Ovary (tissue), 10 donors: ENCODE measurements at places on chromosomes 1 and 21. TPM values are rescaled to one million over a fixed set of nuclear protein-coding genes. Genes with fewer than 3 reads are reported as not detected.

DNA sequence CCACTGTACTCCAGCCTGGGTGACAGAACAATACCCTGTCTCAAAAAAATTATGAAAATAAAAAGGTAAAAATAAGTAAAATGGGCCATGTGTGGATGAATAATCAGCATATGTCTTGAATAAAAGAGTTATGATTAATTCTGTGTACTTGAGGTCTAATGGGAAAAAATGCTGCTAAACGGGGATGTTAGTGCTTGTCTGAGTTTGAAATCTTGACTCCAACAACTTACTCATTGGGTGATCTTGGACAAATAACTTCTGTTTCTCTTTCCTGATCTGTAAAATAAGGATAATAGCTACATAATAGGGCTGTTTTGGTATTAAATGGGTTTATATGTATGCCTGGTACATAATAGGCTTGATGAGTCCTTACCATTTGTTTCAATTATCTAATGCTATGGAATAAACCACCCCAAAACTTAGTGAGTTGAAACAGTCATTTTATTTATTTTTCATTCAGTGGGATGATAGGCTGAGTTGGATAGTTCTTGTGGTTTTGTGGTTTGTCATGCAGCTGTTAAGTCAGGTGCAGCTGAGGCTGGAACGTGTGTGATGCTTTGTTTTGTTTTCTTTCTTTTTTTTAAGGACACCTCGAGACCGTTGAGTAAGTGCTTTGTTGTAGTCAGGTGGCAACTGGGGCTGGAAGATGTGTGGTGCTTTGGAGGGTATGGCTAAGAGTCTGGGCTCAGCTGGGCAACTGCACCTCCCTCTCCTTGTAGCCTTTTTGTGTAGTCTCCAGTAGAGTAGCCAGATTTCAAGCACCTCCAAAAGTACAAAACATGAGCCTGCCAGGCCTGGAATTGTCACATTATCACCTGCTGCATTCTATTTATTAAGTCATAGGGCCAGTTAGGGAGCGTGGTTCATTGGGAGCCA lies 4.9 kb downstream of the MDM4 start:
- no peak for DNase-seq
- H3K4me1 ChIP-seq = peaks cover 11% of the 10 kb centered on the region
- no peak overlapping the region for H3K27ac ChIP-seq
- H3K4me3 ChIP-seq = no peak overlapping the region

- H3K4me3 ChIP-seq = no peak overlapping the region
- no peaks in the 10 kb centered on the region for H3K27me3 ChIP-seq
- H3K27ac ChIP-seq = no peak overlapping the region
- no peak for DNase-seq
- H3K4me1 ChIP-seq = no peaks in the 10 kb centered on the region
Measured at GRCh38 chr1:95716097-95716496, 482.1 kb downstream of the RWDD3 start.

- H3K27ac ChIP-seq = no peak overlapping the region
- DNase-seq = no peak
- no peaks in the 10 kb centered on the region for H3K27me3 ChIP-seq
- no peak overlapping the region for H3K4me3 ChIP-seq
- no peaks in the 10 kb centered on the region for H3K4me1 ChIP-seq
Measured at GRCh38 chr1:21857840-21858670, 46.0 kb downstream of the LDLRAD2 start.

DNA sequence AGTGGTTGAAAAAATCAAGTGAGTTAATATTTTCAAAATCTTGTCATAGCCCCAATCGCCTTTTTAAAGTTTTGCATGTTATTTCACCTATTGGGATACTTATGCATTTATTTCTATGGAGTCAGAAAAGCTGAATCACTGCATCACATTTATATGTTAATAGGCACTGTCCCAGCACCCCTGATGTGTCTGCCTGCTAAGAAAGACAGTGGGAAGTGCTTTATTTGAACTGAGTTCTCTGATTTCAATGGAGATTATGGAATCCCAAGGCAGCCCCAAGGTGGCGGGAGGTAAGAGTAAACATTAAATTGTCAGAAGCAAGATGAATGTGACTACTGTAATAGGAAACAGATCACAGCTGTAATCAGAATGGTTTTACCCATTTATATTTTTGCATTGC lies 2225.7 kb downstream of the NCAM2 start:
- H3K27ac ChIP-seq = no peak overlapping the region
- no peak for DNase-seq
- no peaks in the 10 kb centered on the region for H3K27me3 ChIP-seq
- no peaks in the 10 kb centered on the region for H3K36me3 ChIP-seq

GRCh38 chr21:45537111-45537745 lies 5.0 kb downstream of the SLC19A1 start:
- H3K27me3 ChIP-seq = no peaks in the 10 kb centered on the region
- H3K4me1 ChIP-seq = peaks cover 12% of the 10 kb centered on the region
- no peak overlapping the region for H3K4me3 ChIP-seq
- DNase-seq = peak; percentile 29
- H3K27ac ChIP-seq = no peak overlapping the region

DNA sequence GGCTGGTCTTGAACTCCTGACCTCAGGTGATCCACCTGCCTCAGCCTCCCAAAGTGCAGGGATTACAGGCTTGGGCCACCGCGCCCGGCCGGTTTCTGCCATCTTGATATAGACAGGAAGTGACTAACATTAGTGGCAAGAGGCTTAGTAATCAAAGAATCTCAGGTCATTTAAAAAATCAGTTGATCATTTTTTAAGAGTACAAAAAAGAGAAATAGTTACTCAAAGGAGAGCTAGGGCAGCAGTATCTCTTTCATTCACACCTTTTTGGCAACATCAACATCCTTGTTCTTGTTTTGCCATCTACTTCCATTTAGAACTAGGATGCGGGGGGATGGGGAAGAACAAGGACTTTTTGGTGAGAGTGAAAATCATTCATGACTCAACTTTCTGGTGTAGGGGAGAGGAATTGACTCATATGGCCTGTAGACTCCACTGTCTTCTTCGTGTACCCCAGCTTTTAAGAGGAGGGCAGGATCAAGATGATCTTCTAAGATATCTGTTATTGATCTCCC lies 8.8 kb downstream of the FCRLB start:
- H3K27me3 ChIP-seq = no peaks in the 10 kb centered on the region
- H3K4me3 ChIP-seq = no peak overlapping the region
- no peaks in the 10 kb centered on the region for H3K36me3 ChIP-seq
- no peak overlapping the region for H3K27ac ChIP-seq
- no peak for DNase-seq
- peaks cover 3% of the 10 kb centered on the region for H3K4me1 ChIP-seq

- no peaks in the 10 kb centered on the region for H3K36me3 ChIP-seq
- H3K4me1 ChIP-seq = no peaks in the 10 kb centered on the region
- no peak overlapping the region for H3K4me3 ChIP-seq
- no peaks in the 10 kb centered on the region for H3K27me3 ChIP-seq
- no peak for DNase-seq
Measured at GRCh38 chr1:153849487-153850185, 73.1 kb downstream of the GATAD2B start.

DNA sequence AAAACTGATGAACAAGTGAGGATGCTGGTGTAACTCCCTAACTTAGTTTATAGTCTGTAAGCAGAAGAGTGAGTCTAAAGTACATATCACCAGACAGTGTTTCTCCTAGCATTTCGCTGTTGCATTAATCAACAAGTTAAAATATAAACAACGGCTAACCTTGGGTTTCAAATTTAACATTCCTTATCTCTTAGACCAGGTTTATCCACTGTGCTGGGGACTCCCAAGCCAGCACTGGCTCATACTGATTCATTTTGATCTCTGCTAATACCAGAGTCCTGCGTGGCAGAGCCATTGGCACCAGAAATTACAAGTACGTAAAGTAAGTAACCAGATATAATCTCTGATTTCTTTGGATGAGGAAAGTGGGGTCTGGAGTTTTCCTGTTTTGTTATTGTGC lies at the start of gene FMO1:
Gene FMO1, plus strand, starts transcription at position 193 of the 400 bp plus-strand sequence. CDS start 9,594 bp downstream, outside the sequence.
- no peaks in the 10 kb centered on the region for H3K36me3 ChIP-seq
- H3K27ac ChIP-seq = no peak within 1 kb of the TSS
- H3K27me3 ChIP-seq = no peaks in the 10 kb centered on the region
- no peak within 1 kb of the TSS for H3K4me3 ChIP-seq
- no peaks in the 10 kb centered on the region for H3K4me1 ChIP-seq

Gene MT1HL1
- total RNA-seq = not detected

Gene CCDC185
- total RNA-seq = not detected

Gene PRKAA2
- total RNA-seq = 3.3 TPM

Gene C1QC
- 34.4 TPM for total RNA-seq

Gene CHIA
- total RNA-seq = not detected
